Activated CD8-positive, alpha-beta T cell treated with anti-CD3 and anti-CD28 coated beads for 36 hours (primary cell): ENCODE measurements at places on chromosomes 12 and 14. TPM values are rescaled to one million over a fixed set of nuclear protein-coding genes. Genes with fewer than 3 reads are reported as not detected.

The IL26 gene
- total RNA-seq = not detected

The SDR9C7 gene
- not detected for total RNA-seq

The B4GALNT1 gene
- total RNA-seq = 1.4 TPM

The CKAP4 gene
- total RNA-seq = 16.3 TPM

The CIROP gene
- total RNA-seq = not detected

The DDHD1 gene
- 35.5 TPM for total RNA-seq

DNA sequence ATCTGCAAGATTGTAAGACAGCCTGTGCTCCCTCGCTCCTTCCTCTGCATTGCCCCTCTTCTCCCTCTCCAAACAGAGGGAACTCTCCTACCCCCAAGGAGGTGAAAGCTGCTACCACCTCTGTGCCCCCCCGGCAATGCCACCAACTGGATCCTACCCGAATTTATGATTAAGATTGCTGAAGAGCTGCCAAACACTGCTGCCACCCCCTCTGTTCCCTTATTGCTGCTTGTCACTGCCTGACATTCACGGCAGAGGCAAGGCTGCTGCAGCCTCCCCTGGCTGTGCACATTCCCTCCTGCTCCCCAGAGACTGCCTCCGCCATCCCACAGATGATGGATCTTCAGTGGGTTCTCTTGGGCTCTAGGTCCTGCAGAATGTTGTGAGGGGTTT, 37.4 kb downstream of the DAD1 start:
- DNase-seq = peak; percentile 48

- DNase-seq = no peak
These were observed 276.5 kb downstream of the TMEM132C start for GRCh38 chr12:128543460-128543859.

- no peak for DNase-seq
These were observed 219.3 kb downstream of the RMST start for GRCh38 chr12:97681612-97682504.

GRCh38 chr12:89544681-89545184, 18.9 kb upstream of the POC1B start:
- no peak for DNase-seq

The RFLNA gene
- total RNA-seq = not detected

DNA sequence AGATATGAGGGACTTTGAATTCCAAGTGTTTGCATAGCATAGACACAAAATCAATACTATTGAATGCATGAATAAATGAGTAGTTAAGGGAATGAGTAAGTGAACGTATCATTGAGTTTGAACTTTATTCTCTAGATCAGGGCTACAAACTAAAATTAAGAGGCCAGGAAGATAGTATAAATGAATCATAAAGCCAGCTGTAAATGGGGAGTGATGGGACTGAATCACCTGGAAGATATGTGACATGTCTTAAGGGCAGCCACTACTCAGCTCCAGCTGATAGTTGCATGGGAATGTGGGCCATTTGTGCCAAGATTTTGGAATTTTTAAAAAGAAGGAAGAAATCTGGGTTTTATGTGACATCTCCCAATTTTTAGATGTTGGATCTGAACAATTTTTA, 229.9 kb downstream of the AKAP6 start:
- DNase-seq = no peak

DNA sequence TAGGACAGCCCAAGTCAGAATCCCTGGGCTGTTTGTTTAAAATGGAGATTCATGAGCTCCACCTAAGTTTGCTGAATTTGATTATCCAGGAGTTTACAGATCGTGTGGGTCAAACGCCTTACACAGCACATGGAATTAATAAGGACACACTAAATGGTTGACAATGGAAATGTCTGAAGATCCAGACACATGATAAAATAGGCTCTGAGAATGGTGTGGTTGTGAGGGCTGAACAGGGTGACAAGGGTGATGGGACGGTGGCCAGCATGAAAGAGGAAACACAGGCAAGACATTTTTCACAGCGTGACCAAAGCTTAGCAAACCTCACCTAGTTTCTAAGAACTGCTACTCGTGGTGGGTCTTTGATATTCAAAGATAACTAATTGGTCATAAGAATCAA, 12.5 kb downstream of the VWF start:
- DNase-seq = no peak

The SOAT2 gene
- 5.3 TPM for total RNA-seq

DNA sequence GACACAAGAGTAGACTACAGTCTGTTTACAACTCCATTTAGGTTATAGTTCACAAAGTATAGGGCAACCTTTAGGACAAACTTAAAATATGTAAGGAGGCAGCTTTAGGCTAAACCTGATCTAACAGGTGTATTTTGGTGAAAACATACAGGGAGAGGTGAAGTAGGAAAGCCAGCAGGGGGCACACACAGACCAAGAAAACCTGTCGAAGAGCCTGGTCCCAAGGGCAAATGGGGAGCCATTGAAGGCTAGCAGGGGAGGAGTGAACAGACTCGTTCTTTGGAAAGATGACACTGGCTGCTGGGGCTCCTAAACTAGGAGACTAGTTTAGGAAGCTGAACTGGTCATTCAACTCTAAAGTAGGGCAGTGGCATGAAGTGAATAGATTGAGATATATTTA, 138.8 kb upstream of the WSCD2 start:
- peak; percentile 61 for DNase-seq

DNA sequence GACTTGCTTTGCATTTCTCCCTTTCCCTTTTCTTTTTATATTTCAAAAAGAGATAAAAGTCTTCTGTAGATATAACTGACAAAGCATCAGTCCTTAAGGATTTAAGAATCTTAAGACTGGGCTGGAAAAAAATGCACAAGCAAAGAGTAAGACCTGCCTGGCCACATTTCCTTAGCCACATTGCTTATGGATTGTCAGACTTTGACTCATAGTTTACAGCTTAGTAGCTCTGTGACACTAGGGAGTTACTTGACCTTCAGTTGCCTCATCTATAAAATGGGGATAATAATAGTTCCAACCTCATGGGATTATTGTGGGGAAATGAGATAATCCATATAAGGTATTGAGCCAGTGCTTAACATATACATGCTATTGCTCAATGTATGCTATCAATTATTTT, 66.4 kb upstream of the STK38L start:
- DNase-seq = no peak

The GZMH gene
- total RNA-seq = 61.3 TPM

- DNase-seq = no peak
These were observed 389.3 kb downstream of the BMP4 start for GRCh38 chr14:53567236-53567780.

DNA sequence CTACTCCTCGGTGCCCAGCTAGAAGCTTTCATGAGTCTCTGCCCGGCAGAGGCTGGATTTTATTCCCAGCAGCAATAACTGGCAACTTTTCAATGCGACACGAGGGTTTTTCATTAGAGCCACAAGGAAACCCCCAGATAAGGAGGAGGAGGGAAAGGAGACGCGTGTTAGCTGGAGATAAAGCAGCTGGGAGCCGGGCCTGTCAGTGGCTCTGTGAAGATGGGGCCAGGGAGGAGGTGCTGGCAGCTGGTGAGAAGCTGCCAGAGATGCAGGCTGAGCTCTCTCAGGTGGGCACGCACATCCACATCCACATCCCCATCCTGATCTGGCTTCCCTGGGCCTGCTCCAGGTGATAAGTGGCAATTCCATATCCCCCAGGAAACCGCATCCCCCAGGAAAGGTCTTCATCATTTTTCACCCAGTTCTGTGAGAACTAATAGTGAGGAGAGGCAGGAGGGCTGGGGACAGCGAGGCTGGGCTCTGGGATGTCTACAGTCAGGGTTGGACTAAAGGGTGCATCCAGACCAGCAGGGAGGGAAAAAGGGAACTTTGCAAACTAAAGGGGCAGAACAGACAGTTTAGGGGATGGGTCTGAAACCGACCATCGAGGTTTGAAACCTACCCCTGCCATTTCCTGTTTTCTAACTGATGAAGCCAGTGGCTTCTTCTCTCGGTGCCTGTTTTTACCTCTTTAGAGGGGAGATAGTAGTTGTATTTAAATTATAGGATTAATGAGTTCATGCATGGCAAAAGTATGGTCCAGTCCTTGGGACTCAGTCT, 413.2 kb downstream of the DPF3 start:
- DNase-seq = no peak

The AKAP3 gene
- total RNA-seq = 2.0 TPM

DNA sequence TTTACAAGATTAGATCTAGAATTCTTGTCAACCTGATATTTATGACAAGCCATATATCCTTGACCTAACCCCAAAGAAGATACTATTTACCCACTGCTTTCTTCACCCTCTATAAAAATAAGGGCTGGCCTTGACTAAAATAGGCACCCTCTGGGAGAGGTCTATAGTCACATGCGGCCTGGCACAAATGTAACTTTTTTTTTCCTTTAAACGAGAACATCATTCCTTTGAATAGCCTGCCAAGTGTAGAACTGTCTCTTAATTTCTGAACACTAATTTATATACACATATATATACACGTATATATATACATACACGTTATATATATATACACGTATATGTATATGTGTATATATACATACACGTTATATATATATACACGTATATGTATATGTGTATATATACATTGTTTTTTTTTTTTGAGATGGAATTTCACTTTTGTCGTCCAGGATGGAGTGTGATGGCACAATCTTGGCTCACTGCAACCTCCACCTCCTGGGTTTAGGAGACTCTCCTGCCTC, 18.6 kb downstream of the PPTC7 start:
- DNase-seq = no peak

GRCh38 chr12:41907021-41907420, 237.7 kb downstream of the GXYLT1 start:
- DNase-seq = no peak

GRCh38 chr14:67331368-67332125, 28.1 kb downstream of the ATP6V1D start:
- no peak for DNase-seq

The TAS2R43 gene
- total RNA-seq = 0.34 TPM

The CCDC38 gene
- 0.18 TPM for total RNA-seq

The GLI1 gene
- total RNA-seq = 0.20 TPM

DNA sequence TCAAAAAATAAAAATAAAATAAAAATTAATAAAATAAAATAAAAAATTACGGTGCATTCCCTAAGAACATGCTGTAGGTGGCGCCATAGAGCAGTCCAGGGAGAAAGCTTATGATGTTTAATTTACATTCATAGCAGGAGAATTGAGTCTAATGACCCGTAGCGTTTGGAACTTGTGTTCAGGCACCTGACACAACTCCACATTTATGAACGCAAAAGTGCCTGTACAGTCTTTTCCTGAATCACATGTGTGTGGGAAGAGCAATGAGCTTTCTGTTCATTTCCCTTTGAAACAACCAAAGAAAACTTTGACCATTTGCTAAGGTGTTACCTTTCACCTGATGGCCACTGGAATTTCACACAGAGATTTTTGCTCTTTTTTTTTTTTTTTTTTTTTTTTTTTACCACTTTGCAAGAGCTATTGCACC, 60.6 kb upstream of the KCNA1 start:
- DNase-seq = peak; percentile 35

The TSPAN11 gene
- total RNA-seq = not detected

The PCK2 gene
- total RNA-seq = 90.3 TPM

The KRT74 gene
- not detected for total RNA-seq

DNA sequence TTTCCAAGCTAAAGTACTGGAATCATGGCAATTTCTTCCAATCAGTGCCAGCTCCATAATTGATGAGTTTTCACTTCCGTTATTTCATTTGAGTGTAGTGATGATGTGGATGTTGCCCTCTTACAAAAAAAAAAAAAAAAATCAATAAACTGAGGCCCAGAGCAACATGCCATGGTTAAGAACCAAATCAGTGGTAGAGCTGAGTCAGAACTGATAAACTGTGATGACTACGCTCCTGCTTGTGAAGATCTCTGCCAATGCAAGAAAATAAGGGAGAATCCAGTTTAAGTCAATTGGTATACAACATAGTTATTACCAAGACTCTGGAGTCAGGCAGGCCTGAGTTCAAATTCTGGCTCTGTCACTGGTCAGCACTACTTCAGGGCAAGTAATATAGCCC, 102.7 kb downstream of the GPR135 start:
- no peak for DNase-seq

The TBC1D30 gene
- 0.40 TPM for total RNA-seq

The RABGGTA gene
- 42.7 TPM for total RNA-seq

GRCh38 chr12:130423136-130423535, 85.4 kb downstream of the PIWIL1 start:
- DNase-seq = no peak

- peak; percentile 76 for DNase-seq
These were observed 1.9 kb upstream of the BAZ2A start for GRCh38 chr12:56631790-56632700.

The TAS2R20 gene
- total RNA-seq = 0.81 TPM

GRCh38 chr12:124451016-124451415, 116.4 kb downstream of the NCOR2 start:
- DNase-seq = no peak

DNA sequence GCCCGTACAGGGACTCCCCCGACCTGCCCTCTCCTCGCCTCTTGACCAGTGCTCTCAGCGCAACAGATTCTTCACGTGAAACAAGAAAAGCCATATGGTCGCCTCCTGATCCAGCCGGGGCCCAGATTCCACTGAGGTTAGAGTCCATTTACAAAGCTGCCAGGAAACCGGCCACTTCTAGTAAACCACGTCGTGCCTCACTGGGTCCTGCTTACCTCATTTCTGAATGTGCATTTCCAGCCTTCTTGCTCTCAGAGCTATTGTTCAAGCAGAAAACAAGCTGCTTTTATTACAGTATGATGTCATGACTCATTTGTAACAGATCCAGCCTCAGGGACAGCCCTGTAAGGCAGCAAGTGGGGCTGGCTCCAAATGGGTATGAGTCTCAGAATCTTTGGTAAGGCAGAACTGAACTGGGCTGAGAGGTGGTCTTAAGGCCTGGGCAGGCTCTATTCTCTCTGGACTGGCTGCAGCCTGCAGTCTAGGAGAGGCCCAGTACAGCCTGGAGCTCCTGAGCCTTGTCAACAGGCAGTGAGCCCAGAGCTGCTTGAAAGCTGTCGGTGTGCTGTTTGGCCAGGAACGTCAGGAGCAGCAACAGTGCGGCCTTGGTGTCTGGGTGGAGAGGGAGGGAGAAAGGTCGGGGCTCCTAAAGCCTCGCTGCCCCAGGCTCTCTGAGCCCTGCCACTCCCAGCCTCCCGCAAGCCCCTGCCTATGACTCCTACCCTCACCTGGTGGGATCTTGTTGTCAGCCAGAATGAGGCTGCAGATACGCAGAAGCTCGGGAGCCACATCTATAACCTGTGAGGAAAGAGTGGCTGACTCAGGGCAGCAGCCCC, 8.3 kb downstream of the REC8 start:
- DNase-seq = no peak
